ENCODE measurements at places on chromosomes 13 and 19.

DNA sequence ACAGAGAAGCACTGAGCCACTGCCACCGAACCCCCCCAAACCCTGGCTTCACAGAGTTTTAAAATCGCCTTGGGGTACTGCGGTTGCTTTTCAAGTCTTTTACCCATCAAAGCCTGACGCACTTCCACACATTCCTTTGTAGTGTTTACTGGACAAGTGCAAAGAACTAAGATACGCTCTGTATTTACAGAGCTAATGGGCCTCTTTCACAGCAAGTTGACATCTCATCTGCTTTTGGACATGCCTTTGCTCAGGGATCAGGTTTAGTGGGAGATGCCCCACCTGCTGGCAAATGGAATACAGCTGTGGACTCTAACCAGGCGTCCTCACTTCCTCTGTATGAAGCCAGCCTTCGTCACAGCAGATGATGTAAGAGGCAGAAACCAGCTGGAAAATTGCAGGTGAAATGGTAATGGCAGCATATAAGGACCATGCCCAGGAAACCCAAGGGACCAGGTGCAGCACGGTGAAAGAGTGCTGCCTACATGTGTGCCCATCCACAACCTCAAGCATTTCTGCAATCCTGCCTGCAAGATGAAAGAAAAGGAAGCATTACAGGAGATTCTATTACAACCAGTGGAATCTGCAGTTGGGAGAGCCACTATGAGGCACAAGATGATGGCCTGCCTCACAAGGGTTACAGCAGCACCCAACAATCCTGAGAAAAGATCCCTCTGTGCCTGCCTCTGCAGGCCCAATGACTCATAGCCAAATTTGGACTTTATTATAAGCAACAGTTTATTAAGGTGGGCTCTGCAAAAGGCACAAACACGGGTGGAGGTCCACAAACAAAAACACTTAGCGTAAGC lies 34.7 kb downstream of the BRD4 start:
- no peak for DNase-seq

DNA sequence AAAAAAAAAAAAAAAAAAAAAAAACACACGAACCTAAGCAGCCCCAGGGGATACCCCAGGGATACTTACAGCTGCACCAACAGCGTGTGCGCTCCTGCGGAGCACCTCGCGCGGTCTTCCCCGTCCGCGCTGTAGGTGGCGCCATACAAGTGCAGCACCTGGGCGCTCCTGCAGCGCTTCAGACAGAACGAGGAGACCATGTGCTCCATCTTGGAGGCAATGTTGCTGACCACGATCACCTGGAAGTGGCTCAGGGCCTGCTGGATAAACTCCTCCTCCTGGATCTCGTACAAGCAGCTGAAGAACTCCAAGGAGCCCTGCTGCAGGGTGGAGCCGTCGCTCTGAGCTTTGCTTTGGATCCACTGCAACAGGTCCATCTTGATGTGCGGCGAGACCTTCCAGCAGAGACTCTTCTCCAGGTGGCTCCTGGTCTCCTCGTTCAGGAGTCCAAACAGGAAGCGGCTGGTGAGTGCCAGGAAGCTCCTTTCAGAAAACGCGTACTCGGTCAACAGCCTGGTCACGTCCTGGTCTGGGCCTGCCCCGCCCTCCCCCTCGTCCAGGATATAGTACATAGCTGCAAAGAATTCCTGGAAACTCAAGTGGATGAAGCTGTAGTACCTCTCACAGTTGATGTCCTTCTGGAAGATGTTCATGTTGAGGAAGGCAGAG lies 14.5 kb downstream of the NLRP12 start:
- DNase-seq: no peak

DNA sequence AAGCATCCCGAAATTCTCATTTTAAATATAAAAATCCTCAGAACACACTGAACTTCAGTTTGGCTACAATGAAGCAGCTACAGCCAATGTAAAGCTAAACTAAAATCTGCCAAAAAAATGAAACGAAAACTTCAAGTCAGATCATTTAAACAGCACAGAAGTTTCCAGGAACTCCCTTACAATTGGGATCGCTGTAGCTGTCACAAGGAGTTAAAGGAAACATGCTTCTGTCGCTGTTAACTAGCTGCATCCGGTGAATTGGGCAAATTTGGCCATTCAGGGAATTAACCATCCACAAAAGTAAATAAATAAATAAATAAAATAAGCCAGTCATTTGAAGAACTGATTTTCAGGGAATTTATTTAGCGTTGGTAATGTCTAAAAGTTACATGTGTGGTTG lies 77.0 kb upstream of the PEG3 start:
- DNase-seq: no peak

GRCh38 chr19:29596080-29596727 lies 9.9 kb upstream of the POP4 start:
- no peak for DNase-seq

GRCh38 chr13:88074794-88075510 lies 403.8 kb downstream of the SLITRK5 start:
- no peak for DNase-seq

DNA sequence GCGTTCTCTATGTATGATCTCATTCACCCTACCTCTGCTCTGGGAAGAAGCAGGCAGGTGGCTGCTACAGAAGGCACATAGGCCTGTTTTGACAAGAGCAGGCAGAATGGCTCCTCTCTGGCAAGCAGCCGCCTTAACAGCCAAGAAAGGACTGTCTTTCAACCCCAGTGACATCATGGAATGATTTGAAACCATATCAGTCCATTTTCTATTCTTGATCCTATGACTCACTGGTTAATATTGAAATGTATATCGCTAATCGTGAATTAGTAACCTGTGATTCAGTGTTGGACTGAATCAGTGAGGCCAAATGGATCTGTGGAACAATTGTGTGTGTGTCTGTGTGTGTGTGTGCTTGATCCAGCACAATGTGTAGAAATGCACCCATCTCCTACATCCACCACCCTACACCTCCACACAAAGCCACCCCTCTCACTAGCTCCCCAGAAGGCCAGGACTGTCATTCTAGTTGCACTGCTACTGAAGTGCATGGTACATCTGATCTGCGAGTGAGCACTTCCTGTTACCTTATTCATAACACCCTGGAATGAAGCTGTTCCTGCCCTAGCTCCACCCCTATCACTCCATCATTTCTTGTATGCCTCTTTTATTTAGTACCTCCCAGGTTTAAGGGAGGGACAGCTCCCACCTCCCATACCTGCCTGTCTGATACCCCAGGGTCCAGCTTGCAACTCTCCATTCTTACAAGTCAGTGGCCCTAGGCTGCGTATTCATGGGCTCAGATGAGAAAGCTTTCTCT lies 460.0 kb downstream of the FOXO1 start:
- peak; percentile 54 for DNase-seq

DNA sequence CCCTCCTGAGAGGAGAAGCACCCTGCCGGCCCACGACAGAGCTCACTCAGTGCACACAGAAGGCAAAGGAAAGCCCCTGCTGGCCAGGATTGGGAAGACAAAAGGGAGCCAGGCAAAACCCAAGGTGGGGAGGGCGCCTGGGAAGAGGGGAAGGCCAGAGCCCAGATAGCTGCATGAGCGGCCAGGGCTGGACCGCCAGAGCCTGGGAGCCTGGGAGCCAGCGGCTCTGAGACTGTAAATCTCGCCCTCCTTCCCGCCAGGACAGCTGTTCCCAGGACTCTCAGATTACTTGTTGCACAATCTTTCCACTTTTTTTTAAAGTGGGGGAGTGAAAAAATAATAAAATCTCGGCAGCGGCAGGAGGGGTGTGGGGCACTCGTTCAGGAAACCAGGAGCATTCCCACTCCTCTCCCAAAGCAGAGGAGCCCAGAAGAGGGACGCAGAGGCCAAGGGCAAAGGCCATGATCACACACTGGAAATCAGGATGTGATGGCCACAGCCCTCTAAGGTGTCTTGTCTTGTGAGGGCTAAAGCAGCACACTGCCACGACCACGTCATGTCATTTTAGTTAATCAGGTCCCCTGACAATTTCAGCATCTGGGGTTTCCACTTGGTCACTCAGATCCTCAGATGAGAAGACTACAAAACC lies 19.6 kb upstream of the EPHX3 start:
- DNase-seq: no peak

DNA sequence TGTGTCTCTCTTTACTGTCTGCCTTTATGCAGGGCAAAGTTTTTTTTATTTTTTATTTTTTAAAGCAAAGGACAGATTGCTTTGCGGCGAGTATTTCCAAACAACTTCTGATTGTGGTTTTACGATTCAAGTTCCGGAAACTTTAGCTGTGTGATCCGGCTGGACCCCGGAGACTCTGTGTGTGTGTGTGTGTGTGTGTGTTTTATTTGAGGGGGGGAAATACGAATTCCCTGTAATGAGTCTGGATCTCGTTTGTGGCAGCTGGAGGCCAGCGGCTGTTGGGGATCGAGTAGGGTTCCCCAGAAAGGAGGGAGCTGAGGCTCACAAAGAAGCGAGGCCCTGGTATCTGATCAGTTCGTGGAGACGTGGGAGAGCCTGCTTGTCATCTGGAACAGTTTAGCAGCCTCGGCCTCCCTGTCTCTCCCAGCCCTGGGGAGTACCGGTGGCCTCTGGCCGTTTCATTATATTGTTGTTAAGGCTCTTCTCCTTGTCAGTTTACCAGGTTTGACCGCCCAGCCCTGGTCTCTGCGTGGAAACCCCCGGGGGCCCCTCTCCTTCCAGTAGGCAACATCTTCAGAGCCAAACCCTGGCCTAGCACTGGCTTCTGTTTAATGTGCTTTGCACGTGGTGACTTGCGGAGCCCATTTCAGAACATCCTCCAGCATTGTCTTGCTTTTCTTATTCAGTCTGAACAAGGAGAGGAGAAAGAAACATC lies 1.3 kb downstream of the FARP1 start:
- no peak for DNase-seq

DNA sequence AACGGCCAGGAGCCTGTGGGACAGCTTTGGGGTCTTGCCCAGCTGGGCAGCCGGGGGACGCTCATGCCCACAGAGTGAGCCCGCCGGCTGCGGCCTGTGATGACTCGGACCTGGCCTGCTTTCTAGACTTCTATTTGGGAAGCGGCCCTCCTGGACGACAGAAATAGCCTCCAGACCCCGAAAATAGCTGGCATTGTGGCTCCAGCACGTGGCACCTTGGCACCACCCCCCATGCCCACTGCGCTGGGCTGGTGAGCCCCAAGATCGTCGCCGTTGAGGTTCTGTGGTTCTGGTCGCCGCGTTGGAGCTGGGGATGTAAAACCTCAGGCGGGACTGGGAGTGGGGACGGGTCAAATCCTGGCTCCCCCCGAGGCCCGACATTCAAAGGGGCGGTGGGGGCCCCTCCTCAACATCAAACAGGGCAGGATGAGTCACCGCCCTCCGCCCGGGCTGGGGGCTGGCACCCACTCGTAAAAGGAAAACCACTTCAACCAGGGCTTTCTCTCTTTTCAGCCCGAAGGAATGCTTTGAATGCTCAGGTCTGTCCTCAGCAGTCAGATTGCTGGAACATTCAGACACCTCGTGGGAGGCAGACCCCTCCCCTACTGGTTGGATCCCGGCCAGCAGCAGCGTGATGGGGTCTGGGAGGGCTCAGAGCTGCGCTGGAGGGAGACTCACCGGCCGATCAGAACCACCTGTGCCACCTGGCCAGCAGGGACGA lies 42.1 kb downstream of the GADD45B start:
- DNase-seq: no peak

DNA sequence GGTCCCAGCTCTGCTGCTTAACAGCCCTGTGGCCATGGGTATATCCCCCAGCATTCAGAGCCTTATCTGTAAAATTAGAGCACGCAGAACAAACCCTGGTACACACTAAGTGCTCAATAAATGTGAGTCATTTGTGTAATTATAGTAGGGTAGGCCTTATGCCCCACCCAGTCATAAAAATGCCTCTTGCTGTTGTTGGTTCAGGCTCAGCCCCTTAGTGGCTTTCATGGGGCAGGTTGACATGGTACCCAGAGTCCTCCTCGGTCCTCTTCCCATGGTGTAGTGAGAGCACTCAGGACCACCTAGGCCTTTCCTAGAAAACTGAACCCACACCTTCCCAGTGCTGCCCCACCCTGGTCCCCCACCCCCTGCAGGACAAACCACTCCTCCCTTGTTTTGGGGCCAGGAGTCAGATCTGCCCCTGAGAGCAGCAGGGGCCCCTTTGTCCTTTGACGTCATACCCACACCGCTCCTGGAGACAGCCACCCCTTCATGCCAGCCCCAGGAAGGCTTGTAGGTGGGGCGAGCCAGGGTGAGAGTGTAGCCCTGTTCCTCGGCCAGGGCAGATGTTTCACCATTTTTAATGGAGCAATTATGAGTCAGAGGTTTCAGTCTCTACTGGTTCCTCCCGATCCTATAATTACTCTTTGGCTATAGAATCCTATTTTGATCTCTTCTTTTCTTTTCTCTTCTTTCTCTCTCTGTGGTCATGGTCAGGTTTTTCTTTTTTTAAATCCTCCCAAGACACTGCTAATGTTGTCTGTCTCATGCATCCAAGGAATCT lies 36.8 kb downstream of the ACTN4 start:
- peak; percentile 69 for DNase-seq

DNA sequence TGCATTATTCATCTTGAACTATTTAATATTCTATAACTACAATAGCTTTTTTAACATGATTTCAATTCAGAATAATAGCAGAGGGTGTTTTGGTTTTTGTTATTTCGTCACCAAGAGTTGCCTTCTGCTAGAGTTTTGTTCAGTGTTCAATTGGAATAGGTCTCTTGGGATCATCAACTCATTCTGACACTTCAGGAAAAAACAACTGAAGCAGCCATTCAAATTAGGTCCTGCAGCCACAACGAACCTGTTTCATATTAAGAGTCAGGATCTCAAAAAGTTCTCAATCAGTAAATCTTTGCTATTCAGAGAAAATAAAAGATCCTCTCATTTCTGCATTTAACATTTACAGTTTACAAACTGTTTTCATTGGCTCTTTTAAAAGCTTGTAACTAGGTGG lies 2.4 kb upstream of the CHAMP1 start:
- no peak for DNase-seq

- no peak for DNase-seq
These were observed 87.8 kb downstream of the IPO5 start for GRCh38 chr13:98041081-98041820.

DNA sequence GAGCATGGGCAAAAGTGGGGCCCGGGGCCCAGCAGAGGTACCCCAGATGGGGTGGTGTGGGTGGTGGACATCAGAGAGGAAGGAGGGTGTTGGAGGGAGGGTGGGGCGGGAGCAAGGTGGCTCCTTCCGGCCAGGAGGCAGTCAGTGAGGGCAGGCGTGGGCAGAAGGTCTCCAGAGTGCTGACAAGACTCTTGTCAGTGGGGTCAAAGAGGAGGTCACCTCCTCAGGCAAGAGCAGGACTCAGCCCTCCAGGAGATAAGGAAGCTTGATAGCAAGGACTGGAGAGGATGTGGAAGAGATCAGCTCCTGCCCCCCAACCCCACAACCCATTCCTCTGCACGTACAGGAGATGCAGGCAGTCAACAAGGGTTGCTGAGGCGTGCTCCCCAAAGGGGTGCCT lies 9.8 kb downstream of the GJA3 start:
- DNase-seq: no peak

- DNase-seq: no peak
These were observed 1375.6 kb downstream of the EFNB2 start for GRCh38 chr13:105159841-105160240.

DNA sequence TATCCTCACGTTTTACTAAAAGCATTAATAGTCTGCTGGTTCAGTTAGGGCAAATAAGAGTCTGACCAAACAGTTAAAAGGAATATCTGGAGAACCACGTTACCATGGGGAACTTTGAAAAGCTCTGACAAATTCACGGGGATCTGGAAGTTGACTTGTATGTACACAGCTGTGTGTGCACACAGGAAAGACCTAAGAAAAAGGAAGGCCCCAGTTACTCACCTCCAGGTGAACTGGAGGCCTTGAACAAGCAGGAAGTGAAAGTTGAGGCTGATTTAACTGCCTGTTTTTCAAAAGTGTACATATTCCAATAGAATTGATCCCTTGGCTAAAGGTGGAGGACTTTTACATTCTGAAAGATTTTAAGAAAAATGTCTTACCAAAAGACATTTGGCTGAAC lies 1891.6 kb upstream of the PCDH20 start:
- DNase-seq: no peak

GRCh38 chr13:66586489-66586888 lies 643.6 kb downstream of the PCDH9 start:
- no peak for DNase-seq

All from CD4-positive, alpha-beta T cell (primary cell).